Myometrial cell (primary cell): ENCODE measurements at places on chromosomes 2 and 18. TPM values are rescaled to one million over a fixed set of nuclear protein-coding genes. Genes with fewer than 3 reads are reported as not detected.

Gene MEP1B
- not detected in 2 replicates for total RNA-seq

Gene IHH
- total RNA-seq: not detected in 2 replicates

Gene C18orf32
- 23.9 and 24.5 TPM in 2 replicates for total RNA-seq

Gene TUBB8B
- not detected in 2 replicates for total RNA-seq

Gene C2orf72
- not detected in 2 replicates for total RNA-seq

Gene ANKRD12
- total RNA-seq: 2.3 and 5.7 TPM in 2 replicates

Gene CTAGE1
- total RNA-seq: not detected in 2 replicates

Gene ZNF385B
- total RNA-seq: not detected in 2 replicates

Gene C1QL2
- not detected in 2 replicates for total RNA-seq

Gene KATNAL2
- 0.86 and 1.4 TPM in 2 replicates for total RNA-seq

Gene SP3
- total RNA-seq: 32.6 and 51.0 TPM in 2 replicates

Gene CRACDL
- total RNA-seq: not detected in 2 replicates

Gene CYRIA
- total RNA-seq: 1.4 and 3.0 TPM in 2 replicates

Gene FRZB
- total RNA-seq: under 0.01 and 0.58 TPM in 2 replicates

Gene FN1
- total RNA-seq: 2,659 and 3,112 TPM in 2 replicates

Gene FLACC1
- total RNA-seq: 0.35 TPM in 1 of 2 replicates, not detected in the other

Gene SLC5A7
- total RNA-seq: not detected in 2 replicates

Gene SCN1A
- total RNA-seq: not detected in 2 replicates

Gene PPP1R1C
- 0.29 TPM in 1 of 2 replicates, not detected in the other for total RNA-seq

Gene PPP4R3B
- 34.9 and 40.9 TPM in 2 replicates for total RNA-seq

Gene MAP3K19
- not detected in 2 replicates for total RNA-seq

Gene NFATC1
- 3.7 and 6.6 TPM in 2 replicates for total RNA-seq

Gene ERFE
- 0.58 and 0.71 TPM in 2 replicates for total RNA-seq

Gene NT5C1B
- not detected in 2 replicates for total RNA-seq

Gene TCF4
- 34.0 and 34.9 TPM in 2 replicates for total RNA-seq

Gene PKDCC
- 57.2 and 63.1 TPM in 2 replicates for total RNA-seq

Gene ANKZF1
- total RNA-seq: 16.1 and 30.6 TPM in 2 replicates

Gene RUFY4
- not detected in 2 replicates for total RNA-seq

Gene SLC23A3
- not detected in 2 replicates for total RNA-seq

Gene TLX2
- not detected in 2 replicates for total RNA-seq

Gene MSH2
- total RNA-seq: 22.8 and 23.0 TPM in 2 replicates

Gene ANKRD30B
- not detected in 2 replicates for total RNA-seq

Gene SFT2D3
- 3.4 and 4.0 TPM in 2 replicates for total RNA-seq

Gene DSG2
- 9.8 and 15.6 TPM in 2 replicates for total RNA-seq

Gene ANKRD30BL
- total RNA-seq: not detected in 2 replicates

Gene LBX2
- total RNA-seq: 1.7 and 4.1 TPM in 2 replicates

Gene DNAJC5G
- total RNA-seq: not detected in 2 replicates

Gene OTOS
- not detected in 2 replicates for total RNA-seq

Gene SIX2
- total RNA-seq: not detected in 2 replicates

Gene GPBAR1
- 0.53 TPM in 1 of 2 replicates, not detected in the other for total RNA-seq

Gene SOS1
- total RNA-seq: 12.4 and 15.3 TPM in 2 replicates

Gene FNDC4
- 28.5 and 31.9 TPM in 2 replicates for total RNA-seq

Gene CNTNAP5
- not detected in 2 replicates for total RNA-seq

Gene CDH7
- total RNA-seq: not detected in 2 replicates

Gene REG3A
- not detected in 2 replicates for total RNA-seq

Gene MREG
- total RNA-seq: 0.29 and 1.1 TPM in 2 replicates

Gene TUBA3E
- not detected in 2 replicates for total RNA-seq

Gene MYCN
- 1.2 TPM in 1 of 2 replicates, not detected in the other for total RNA-seq

Gene LRRC30
- not detected in 2 replicates for total RNA-seq

Gene CAPN14
- total RNA-seq: under 0.01 TPM in 2 replicates

Gene CLEC4F
- total RNA-seq: not detected in 2 replicates

Gene PFN4
- 1.1 and 2.0 TPM in 2 replicates for total RNA-seq

Gene SDC1
- total RNA-seq: 25.1 and 26.1 TPM in 2 replicates

Gene CRYGC
- not detected in 2 replicates for total RNA-seq
